ENCODE measurements at places on chromosomes 11 and 22. TPM values are rescaled to one million over a fixed set of nuclear protein-coding genes. Genes with fewer than 3 reads are reported as not detected.
A peak's percentile ranks its signal among the peaks of the same experiment; 100 is the strongest.

DNA sequence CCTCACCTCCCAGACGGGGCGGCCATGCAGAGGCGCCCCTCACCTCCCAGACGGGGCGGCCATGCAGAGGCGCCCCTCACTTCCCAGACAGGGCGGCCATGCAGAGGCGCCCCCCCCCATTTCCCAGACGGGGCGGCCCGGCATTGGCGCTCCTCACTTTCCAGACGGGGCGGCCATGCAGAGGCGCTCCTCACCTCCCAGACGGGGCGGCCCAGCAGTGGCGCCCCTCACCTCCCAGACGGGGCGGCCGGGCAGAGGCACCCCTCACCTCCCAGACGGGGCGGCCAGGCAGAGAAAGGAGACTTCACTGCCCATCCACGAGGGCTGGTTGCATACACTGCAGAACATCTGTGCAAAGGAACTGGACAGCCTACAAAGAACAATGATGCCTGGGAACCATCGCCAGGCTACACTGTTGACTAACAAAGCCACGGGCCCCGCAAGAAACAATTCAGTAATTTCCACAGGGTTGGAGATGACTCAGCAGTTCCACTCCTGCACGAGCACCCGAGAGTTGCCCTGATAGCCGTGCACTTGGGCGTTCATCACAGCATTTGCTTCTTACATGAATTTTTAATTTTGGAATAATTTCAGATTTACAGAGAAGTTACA lies 58.7 kb downstream of the CTTN start:
- no peak for DNase-seq
- H3K27me3 ChIP-seq: no peaks in the 10 kb centered on the region
- H3K4me1 ChIP-seq: no peaks in the 10 kb centered on the region
- no peak overlapping the region for H3K27ac ChIP-seq
- H3K4me3 ChIP-seq: no peak overlapping the region
- H3K36me3 ChIP-seq: no peaks in the 10 kb centered on the region

MMP10 gene
- 0.10 TPM for polyA plus RNA-seq

DNA sequence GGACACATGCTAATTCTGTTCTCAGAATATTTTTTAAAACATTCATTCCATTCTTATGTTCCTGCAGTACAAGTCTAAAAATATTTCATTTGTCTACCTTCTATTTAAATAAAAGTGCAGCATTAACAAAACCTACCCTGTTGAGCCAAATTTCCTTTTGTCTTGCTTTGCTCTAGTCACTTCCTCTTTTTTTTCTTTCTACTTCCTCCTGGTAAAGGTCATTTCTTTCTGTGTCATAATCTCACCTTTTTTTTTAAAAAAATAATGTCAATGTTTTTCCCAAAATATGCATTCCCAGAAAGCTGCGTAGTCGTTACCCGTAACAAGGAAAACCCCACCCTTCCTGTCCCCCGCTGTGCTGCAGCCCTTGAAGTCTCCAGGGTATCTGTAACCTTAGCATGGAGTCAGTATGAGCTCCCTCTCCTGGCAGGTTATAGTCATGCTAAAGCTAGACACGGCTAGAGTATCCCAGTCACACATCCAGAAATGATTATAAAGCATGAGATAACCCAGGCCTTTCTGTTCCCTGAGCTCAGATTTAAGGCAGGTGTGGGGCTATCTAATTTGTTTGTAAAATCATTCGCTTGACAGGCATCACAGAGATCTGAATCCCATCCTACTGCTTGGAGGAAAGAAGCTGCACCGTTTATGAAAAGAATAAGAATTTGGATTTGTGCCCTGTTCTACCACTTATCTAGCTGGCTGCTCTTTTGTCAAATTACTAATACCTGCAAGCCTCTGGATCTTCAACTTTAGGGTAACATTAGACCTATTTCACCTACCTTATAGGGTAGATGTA lies 51.1 kb upstream of the EED start:
- no peaks in the 10 kb centered on the region for H3K27me3 ChIP-seq
- peak; percentile 56 for DNase-seq
- H3K4me1 ChIP-seq: peaks cover 41% of the 10 kb centered on the region

DNA sequence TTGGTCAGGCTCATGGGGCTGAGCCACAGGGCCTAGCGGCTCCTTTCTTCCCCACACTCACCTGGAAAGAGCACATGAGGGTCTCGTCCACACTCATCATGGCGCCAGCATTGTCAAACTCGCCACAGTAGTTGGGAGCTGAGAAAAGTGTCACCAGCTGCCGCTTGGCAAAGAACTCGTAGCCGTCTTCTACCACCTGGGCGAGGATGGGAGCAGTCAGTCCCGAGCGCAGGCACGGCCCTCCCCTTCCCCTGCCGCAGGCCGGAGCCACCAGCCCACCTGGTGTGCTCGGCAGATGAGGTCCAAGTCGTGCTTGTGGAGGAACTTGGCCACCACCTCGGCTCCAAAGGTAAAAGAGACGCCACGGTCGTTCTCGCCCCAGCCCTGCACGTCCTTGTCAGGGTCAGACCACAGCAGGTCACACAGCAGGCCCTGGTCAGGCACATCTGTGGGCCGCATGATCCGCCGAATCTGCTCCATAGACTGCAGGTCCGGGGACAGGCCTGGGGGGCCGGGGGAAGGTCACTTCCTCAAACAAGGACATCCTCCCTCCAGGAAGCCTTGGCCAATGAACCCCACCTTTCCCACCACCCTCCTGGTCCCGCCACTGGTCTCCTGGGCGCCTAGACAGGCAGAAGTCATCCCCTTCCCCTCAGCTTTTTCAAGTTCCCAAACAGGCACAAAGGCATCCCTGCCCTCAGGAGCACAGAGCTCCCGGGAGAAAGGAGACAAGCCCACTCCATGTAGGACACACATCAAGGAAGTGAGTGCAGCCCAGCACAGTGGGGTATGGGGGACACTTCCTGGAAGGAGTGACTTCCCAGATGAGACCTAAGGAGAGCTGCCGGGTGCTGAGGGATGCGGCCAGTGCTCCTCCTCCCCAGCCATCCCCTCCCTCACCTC lies 2.7 kb downstream of the PPP1CA start:
- H3K27ac ChIP-seq: peak overlapping the region; percentile 96
- H3K27me3 ChIP-seq: no peaks in the 10 kb centered on the region
- H3K36me3 ChIP-seq: peaks cover 59% of the 10 kb centered on the region
- H3K4me1 ChIP-seq: peaks cover 69% of the 10 kb centered on the region
- DNase-seq: no peak

OPCML gene
- polyA plus RNA-seq: 0.03 TPM

- H3K27me3 ChIP-seq: no peaks in the 10 kb centered on the region
- H3K27ac ChIP-seq: peak overlapping the region; percentile 95
- no peak overlapping the region for H3K4me3 ChIP-seq
These were observed 5.7 kb downstream of the CTSD start for GRCh38 chr11:1757861-1758610.

XKR3 gene
- polyA plus RNA-seq: not detected

DNA sequence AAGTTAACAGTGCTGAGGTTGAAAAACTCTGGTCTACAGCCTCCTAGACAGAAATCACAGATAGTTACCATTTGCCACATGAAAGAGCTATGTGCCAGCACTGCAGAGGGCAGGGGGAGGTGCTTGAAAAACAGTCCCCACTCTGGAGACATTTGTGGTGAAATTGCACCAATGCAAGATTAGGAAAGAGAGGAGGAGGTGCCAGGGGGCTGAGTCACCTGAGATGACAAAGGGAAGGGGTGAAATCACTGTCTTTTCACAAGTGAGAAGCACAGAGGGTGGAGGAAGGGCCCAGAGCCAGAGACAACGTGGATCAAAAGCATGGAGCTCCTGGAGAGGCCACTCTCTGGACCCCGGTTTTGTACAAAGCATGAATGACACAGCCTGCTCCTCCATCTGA lies 196.3 kb downstream of the BUD13 start:
- H3K4me3 ChIP-seq: no peak overlapping the region
- H3K4me1 ChIP-seq: peaks cover 23% of the 10 kb centered on the region
- DNase-seq: no peak
- no peaks in the 10 kb centered on the region for H3K36me3 ChIP-seq

DNA sequence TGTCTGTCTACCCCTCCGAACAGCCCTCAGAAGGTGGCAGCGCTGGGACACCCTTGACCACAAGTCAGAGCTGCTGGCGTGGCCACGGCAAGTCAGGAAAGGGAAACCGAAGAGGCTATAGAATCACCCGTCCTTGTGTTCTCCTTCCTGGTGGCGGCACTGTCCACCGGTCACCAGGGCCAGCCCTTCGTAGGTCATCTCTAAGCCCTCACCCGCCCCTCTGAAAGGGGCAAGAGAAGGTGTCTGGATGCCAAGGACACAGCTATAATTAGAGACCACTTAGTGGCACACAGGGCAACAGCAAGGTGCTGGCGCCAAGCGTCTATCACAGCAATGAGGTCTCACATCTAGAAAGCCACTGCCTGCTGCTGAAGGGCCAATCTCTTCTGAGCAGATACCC lies 320.9 kb downstream of the SHANK2 start:
- H3K4me1 ChIP-seq: no peaks in the 10 kb centered on the region
- no peak for DNase-seq
- H3K27ac ChIP-seq: no peak overlapping the region
- no peaks in the 10 kb centered on the region for H3K27me3 ChIP-seq
- no peak overlapping the region for H3K4me3 ChIP-seq
- H3K36me3 ChIP-seq: no peaks in the 10 kb centered on the region

- peaks cover 20% of the 10 kb centered on the region for H3K4me1 ChIP-seq
- no peak overlapping the region for H3K27ac ChIP-seq
- DNase-seq: no peak
These were observed 63.7 kb downstream of the CDKN1C start for GRCh38 chr11:2821891-2822290.

SERPING1 gene
- 212 TPM for polyA plus RNA-seq

DNA sequence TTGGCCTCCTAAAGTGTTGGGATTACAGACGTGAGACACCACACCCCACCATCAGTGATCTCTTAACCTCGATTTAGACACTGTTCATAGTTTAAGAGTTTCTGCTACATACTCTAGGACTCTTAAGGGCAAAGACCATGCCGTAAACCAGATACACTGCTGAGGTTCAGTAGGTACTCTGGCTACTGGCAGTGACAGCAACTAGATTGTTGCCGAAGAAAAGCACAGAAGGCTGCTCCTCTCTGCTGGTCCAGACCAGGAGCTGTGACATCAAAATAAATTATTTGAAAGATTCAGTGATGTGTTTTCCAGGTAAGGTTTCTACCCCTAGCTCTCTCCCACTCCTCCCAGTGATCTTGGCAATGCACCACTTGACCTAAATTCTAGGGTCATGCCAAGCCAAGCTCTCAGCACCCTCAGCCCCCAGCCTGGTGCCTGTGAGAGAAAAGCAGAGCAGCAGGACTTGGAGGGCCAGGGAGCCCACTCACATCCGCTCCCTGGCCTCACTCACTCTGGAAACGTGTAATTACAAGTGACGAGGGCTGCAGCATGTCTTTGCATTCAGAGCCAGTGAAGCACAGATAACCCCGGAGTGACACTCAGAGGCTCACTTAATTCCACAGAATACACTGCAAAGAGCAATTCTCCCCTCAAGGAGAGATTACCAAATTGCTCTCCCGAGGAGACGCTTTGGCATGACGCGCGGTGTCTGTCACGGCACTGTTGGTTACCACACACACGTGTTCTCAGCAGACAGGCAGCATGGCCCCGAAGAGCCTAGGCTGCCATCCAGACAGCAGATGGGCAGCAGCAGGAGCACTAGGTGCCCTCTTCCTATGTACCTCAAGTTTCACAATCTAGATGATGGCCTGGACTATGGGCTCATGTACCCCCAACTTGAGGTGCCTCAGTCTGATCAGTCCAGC lies 96.9 kb upstream of the PITPNB start:
- H3K27ac ChIP-seq: no peak overlapping the region
- no peak overlapping the region for H3K4me3 ChIP-seq
- H3K27me3 ChIP-seq: no peaks in the 10 kb centered on the region
- H3K36me3 ChIP-seq: peaks cover 34% of the 10 kb centered on the region

DNA sequence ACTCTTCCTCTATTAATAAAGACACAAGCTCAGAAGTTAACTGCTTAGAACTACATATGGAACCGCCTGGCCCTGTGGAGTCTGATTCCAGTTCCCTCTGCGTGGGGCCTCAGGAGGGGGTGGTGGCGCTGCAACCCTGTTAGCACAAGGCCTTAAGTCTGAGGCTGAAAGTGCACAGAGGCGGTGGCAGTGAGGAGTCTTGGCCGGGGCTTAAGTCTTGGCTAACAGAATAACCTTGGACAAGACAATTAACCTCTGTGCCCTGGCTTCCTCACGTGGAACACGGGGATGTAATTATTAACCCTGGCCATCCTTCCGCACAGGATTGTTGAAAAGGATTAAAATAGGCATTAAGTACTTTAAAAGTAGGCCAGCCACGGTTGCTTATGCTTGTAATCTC lies 191.5 kb downstream of the CEP164 start:
- no peaks in the 10 kb centered on the region for H3K27me3 ChIP-seq
- no peaks in the 10 kb centered on the region for H3K4me1 ChIP-seq
- no peak overlapping the region for H3K4me3 ChIP-seq
- peaks cover 19% of the 10 kb centered on the region for H3K36me3 ChIP-seq
- H3K27ac ChIP-seq: no peak overlapping the region
- DNase-seq: peak; percentile 71

- no peak overlapping the region for H3K27ac ChIP-seq
- peaks cover 5% of the 10 kb centered on the region for H3K36me3 ChIP-seq
- no peak overlapping the region for H3K4me3 ChIP-seq
- peak; percentile 7 for DNase-seq
- H3K27me3 ChIP-seq: no peaks in the 10 kb centered on the region
- peaks cover 12% of the 10 kb centered on the region for H3K4me1 ChIP-seq
These were observed 85.5 kb downstream of the MORC2 start for GRCh38 chr22:30882974-30883533.

DNA sequence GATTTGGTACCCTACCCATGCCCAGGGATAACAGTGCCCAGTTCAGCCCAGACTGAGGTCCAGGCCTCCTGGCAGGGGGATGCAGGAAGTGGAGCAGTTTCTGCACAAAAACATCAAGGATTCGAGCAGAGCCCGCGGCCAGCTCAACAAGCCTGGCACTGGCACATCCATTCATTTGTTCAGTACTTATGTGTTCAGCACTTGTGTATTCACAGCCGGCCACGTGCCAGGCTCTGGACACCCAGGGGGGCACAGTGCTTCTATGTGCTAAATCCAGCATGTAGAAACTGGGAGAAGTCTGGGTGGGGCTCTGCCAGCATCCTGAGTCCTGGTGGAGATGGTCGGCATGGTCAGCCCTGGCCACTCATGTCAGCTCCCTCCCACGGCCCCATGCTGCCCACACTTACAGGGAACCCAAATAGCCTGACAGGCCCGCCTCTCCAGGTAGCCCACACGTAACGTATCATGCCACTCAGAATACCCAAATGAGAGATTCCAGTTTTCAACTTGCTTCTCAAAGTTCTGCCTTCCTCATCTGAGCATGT lies 28.5 kb downstream of the LINC01488 start:
- no peak overlapping the region for H3K4me3 ChIP-seq
- no peaks in the 10 kb centered on the region for H3K4me1 ChIP-seq
- no peaks in the 10 kb centered on the region for H3K36me3 ChIP-seq
- H3K27ac ChIP-seq: no peak overlapping the region

DNA sequence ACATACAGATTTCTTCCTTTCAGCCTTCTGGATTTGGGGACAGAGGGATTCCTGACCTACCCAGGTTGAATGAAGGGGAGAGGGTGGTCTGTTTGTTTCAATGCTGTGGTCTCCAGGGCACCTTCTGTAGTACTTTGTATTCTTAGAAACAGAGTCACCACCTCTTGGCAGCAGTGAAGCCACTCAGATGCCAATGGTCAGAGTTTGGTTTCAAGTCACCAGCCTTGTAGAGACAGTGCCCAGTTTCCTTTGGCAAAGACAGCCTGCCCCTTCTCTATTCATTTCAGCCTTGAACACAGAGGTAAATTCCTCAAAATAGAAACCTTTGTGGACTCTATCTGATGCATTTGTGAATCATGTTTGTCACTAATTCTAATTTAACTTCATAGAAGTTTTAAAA lies 111.7 kb upstream of the RASSF10 start:
- no peak overlapping the region for H3K27ac ChIP-seq
- H3K27me3 ChIP-seq: no peaks in the 10 kb centered on the region
- peaks cover 14% of the 10 kb centered on the region for H3K36me3 ChIP-seq
- H3K4me3 ChIP-seq: no peak overlapping the region

OR8D4 gene
- not detected for polyA plus RNA-seq
